ENCODE measurements at places on chromosomes 5 and 9.

DNA sequence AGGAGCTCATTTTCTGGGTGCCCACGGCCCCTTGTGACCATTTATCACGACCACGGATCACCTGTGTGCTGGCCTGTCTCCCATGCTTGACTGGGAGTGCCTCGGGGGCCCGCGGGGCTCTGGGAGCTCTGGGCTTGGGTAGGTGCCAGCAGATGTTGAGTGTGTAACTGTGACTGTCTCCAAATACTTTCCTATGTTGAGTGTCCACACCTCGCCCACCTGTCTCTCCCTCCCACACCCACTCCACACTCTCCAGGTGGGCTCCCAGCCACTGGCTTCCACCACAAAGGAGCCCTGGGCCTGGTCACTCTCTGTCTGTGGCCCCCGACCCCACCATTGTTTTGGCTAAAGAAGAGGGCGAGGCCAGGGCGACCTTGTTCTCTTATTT is 196.4 kb downstream of the CDK5RAP2 start:
- no peak for DNase-seq

- DNase-seq, result no peak
These were observed 180.4 kb upstream of the TRIM32 start for GRCh38 chr9:116506685-116507084.

DNA sequence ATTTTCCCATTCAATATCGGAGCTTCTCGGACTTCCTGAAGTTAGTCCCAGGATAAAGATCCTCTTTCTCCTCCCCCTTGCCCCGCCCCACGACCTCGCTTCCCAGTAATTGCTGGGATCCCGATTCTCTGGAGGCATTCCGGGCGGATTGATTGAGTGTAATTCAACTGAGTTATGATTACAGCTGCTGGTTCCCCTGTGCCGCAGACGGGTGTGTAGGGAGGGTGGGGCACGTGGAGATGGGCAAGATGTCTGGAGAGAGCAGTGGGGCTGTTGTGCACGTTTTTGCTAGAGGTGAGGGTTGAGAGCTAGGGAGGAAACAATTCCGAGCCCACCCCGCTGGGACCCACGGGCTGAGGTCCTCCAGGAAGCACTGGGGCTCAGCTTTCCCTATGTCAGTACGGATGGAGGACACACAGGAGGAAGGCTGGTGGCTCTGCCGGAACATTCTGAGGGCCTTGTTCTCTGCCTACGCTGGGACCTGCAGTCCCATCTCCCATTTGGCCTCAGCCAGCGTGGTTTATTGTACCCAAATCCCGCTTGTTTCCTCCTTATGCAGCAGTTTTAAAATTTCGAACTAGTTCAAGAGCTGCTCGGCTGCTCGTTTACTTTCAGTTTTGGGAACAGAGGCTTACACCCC is 2.4 kb upstream of the DMRT2 start:
- no peak for DNase-seq

- DNase-seq, result no peak
These were observed 59.4 kb upstream of the ICE1 start for GRCh38 chr5:5363045-5363444.

- DNase-seq, result no peak
These were observed 51.7 kb upstream of the CAMK4 start for GRCh38 chr5:111172504-111172903.

GRCh38 chr5:172920447-172920849 is 38.8 kb upstream of the RPL26L1 start:
- DNase-seq, result no peak

GRCh38 chr5:52073993-52074689 is 690.9 kb downstream of the ISL1 start:
- no peak for DNase-seq

- DNase-seq, result no peak
These were observed 188.4 kb downstream of the TSSK1B start for GRCh38 chr5:113246361-113246870.

DNA sequence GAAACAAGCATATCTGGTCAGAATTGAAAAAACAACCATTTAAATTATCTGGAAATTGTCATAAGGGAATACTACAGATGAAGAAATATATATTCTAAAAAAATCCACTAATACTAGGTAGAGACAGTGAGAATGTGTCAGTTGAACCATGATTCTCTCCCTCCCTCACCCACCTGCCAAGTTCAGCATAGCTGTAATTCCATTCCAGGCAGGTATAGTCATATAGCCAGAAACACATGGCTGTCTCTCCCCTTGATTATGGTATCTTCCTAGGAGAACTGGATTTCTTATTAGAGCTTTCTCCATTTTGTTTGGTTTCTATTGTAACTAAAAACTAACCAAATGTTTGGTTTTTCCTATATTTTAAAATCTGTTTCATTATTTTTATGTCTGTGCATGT is 509.2 kb downstream of the CDH10 start:
- DNase-seq, result no peak

- no peak for DNase-seq
These were observed 314.4 kb downstream of the GADD45G start for GRCh38 chr9:89919171-89919681.

DNA sequence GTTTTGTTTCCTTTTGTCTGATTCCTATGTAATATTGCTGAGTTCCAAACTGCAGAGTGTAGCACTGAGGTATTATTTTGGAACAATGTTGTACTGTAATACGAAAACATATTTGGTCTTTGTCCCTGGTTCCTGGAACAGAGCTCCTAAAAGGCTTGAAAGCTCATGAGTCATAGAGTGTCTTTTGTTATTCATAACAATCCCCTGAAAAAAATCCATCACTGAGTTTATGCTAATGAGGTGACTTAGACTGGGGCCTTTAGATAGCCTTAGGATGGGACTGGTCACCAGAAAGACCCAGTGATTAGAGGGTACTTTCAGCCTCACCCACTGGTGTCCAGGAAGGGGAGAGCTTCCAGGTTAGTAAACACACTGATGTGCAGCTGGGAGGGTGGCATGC is 132.7 kb upstream of the POU5F2 start:
- no peak for DNase-seq

- DNase-seq, result no peak
These were observed 499 bp upstream of the TMEM232 start for GRCh38 chr5:110727025-110727314.

GRCh38 chr5:130096483-130096882 is 192.2 kb downstream of the CHSY3 start:
- no peak for DNase-seq

GRCh38 chr9:83622939-83623678 is at the start of gene IDNK:
Gene IDNK, plus strand, starts transcription at chr9:83623143. Its CDS starts 29 bp downstream, at chr9:83623172.
- peak; percentile 57 for DNase-seq

DNA sequence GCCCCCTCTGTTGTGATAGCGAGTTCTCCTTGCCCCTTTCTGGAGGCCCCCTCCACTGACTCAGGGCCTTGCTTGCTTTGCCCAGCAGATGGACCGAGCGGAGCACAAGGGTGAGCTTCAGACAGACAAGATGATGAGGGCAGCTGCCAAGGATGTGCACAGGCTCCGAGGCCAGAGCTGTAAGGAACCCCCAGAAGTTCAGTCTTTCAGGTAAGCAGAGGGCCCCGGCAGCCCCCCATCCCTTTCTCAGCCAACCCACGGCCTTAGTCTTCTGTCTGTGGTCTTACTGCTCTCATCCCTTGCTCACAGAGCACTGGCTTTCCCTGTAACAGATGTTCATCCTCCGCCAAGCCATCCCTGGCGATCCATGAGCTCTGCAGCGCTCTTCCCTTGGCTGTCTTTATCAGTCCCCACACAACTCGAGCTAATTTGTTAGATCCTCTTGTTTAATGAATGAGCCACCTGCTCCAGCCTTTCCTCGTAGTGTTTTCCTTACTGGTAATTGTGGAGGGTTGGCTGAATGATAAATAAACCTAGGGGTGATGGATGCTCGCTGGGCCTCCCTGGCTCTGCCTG is 18.4 kb upstream of the RARS1 start:
- DNase-seq, result no peak

GRCh38 chr9:112836394-112836793 is 54.3 kb downstream of the SLC46A2 start:
- DNase-seq, result no peak

DNA sequence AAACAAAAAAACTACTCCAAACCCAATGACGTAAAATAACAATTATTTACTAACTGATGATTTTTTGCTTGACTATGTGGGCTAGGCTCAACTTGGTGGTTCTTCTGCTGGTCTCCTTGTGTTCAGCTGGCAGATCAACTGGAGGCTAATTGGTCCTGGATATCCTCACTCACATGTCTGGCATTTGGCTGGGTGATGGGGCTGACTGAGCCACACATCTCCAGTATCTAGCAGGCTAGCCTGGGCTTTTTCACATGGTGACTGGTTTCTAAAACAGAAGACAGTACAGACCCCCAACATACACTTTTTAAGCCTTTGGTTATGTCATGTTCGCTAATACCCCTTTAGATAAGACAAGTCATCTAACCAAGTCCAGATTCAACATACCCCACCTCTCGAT is 104.7 kb upstream of the PRRC1 start:
- DNase-seq, result no peak

- no peak for DNase-seq
These were observed 89.7 kb upstream of the ZNF366 start for GRCh38 chr5:72596956-72597355.

DNA sequence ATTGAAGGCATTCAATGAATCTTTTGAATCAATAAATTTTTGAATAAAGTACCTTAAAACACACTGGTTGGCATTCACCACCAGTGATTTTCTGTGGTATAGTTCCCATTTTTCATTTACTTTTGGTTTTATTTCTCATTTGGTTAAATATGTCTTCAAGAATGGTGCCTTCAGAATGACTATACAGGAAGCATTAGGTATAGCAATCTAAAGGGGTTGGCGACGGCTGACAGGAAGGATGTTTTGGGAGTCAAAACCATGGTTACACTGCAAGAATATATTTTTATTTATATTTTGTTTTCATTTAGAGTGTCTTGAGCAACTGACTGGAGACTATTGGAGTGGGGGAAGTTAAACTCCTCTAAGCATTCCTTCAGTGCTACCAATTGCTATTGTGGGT is 235.7 kb downstream of the HTR1A start:
- DNase-seq, result no peak

DNA sequence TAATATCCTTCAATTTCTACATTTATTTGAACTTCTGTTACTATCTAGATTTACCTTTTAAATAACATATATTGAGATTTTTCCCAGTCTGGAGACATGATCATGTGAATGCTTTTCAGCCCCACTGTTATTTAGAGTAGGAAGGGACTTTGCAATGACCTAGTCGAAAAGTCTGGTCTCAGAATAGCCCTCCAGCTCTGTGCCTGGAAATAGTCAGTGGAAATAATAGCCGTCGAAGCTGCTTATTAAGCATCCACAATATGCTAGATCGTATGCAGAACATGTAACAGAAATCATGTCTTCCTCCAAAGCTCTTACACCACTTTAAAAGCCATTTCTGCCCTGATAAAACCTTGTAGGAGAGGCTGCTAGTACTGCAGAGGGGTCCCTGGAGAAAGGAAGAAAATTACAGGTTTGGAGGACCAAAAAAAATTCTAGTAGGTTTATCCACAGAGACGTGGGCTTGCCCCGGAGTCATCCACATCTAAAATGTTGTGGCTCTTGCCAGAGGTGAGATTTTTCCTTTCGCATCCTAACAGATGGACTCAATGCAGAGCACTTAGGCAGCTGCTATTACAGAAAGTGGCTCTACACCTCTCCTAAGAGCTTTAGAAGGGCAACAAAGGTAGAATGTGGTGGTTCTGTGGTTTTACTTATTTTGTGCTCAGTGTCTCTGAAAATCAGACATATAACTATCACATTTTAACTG is 2.5 kb upstream of the FGF1 start:
- DNase-seq, result no peak

DNA sequence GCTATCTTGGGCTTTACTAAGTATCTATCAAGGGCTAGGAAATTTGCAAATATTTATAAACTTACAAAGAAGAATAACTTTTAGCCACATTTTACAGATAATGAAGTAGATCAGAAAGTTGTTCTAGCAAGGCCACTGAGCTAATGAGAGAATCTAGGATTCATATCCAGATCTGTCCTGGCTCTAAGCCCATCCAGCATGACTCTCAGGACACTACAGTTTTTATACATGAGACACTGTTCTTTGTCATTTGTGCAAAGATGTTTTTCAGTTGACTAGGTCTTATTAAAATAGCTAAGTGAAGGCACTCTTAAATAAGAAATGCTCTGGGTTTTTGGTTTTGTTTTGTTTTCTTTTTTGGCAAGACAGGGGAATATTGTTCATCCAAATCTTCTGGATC is 273.1 kb downstream of the GABRB2 start:
- DNase-seq, result no peak

- DNase-seq, result no peak
These were observed 76.2 kb downstream of the ARHGAP26 start for GRCh38 chr5:142846406-142846805.

DNA sequence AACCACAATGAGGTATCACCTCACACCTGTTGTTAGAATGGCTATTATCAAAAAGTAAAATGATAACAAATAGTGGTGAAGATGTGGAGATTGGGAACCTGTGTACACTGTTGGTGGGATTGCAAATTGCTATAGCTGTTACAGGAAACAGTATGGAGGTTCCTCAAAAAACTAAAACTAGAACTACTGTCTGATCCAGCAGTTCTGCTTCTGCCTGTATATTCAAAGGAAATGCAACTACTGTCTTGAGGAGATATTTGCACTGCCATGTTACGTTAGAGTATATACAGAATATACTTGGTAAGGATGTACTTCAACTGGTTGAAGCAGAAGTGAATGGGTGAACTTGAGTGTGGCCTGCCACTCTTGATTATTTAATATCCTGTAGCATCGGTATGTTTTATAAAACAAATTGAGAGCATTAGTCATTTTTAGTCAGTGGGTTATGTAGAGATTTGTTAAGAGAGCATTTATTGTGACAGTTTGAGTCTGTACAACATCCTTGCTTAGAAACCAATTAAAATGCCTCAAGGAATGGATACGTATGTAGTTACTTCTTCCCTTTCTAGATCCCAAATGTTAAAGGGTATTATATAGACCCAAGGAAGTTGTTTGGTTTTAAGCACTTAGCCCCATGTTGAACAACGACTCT is 37.5 kb downstream of the ZCCHC7 start:
- no peak for DNase-seq

GRCh38 chr9:84146893-84147710 is 166.5 kb downstream of the RMI1 start:
- no peak for DNase-seq

DNA sequence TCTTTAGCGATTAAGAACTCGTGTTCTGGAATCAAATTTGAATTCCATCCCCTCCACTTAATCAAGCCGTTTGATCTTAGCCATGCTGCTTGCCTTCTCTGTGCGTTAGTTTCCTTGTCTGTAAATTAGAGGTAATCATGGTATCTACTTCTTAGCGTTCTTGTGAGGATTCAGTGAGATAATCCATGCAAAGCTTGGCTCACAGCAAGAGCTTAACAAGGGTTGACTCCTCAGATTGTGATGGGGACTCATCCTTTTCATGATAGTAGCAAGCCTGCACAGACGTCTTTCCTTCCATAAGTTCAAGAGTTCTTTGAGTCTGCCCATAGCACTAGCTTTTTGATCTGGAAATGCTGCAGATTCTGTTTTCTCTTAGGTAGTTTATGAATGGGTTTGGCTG is 72.8 kb downstream of the TRIO start:
- DNase-seq, result no peak

GRCh38 chr5:150989695-150990094 is 30.7 kb upstream of the GPX3 start:
- no peak for DNase-seq

GRCh38 chr9:36922548-36922947 is 111.5 kb downstream of the PAX5 start:
- DNase-seq, result no peak
